ENCODE measurements at places on chromosomes 12 and 14.
A peak's percentile ranks its signal among the peaks of the same experiment; 100 is the strongest.

- no peak for DNase-seq
Observed at GRCh38 chr12:27800819-27801218, 20.8 kb upstream of the MANSC4 start.

DNA sequence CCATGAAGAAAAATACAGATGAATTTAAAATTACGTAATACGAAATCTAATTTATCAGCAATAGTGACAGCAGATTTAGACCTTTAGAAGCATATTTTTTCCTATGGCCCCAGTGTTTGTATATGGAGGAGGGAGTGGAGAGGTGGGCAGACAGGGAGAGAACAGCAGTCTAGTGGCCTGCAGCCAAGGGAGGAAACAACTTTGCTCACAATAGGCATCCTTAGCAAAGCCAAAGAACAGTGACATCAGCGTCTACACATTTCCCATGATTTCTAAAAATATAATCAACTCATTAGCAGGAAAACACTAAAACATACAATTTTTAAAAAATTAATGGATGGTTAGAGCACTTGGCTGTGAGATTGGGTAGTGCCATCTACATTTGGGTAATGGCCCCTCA, 622.6 kb upstream of the ATP2B1 start:
- no peak for DNase-seq

- no peak for DNase-seq
Observed at GRCh38 chr14:88599326-88599725, 36.5 kb downstream of the ZC3H14 start.

GRCh38 chr14:102793531-102794328, 16.5 kb downstream of the TRAF3 start:
- no peak for DNase-seq

GRCh38 chr12:114136631-114137030, 170.5 kb upstream of the RBM19 start:
- DNase-seq = no peak

DNA sequence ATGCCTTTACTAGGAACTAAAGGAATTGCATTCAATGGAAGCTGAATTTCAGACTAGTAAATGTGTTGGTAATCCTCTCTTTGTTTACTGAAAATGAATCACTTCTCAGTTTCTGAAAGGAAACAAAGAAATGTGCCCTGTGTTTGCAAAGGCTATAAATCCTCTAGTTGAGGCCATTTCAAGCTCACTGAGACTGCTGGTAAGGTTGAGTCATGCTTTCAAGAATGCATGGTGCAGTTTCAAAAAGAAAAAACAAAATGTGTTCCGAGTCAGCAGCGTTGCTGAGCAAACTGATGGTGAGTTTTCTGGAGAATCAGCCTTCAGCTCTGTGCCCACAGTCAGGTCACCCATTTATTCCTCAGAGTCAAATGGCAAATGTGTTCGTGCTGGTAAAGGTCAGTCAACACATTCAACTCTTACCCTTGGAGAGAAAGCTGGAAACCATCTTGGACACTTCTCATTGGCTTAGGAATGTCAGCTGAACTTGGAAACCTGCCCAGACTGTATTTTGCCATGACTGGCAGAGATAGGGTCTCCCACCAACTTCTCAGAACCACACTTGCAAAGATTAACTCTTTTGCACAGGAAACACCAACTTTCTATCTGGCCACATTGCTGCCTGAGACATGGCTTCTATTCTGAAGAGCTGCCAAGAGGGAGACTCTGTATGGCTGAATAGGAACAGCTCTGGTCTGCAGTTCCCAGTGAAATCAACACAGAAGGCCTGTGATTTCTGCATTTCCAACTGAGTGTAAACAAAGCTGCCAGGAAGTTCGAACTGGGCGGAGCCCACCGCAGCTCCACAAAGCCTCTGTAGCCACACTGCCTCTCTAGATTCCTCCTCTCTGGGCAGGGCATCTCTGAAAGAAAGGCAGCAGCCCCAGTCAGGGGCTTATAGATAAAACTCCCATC, 484.4 kb downstream of the ATP23 start:
- DNase-seq = peak; percentile 96

- DNase-seq = peak; percentile 87
Observed at GRCh38 chr12:106126441-106127337, 12.1 kb downstream of the NUAK1 start.

DNA sequence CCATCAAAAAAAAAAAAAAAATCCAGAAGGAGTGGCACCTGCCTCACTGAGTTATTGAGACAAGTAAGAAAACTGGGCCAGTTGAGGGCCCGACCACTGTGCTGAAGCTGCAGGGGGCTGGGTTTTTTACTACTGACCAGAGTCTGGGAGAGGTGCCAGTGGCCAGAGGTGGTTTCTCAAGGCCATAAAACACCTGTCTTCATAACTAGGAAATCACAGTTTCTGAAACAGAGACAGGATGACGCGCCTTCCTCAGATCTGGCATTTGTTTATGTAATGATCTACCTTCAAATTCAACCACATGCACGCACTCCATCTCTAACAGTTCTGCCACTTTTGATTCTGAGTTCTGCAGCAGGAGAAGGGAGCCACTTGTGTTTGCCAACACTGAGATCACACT, 12.7 kb downstream of the TSPAN11 start:
- no peak for DNase-seq
